ENCODE measurements at places on chromosomes 11 and 22.

DNA sequence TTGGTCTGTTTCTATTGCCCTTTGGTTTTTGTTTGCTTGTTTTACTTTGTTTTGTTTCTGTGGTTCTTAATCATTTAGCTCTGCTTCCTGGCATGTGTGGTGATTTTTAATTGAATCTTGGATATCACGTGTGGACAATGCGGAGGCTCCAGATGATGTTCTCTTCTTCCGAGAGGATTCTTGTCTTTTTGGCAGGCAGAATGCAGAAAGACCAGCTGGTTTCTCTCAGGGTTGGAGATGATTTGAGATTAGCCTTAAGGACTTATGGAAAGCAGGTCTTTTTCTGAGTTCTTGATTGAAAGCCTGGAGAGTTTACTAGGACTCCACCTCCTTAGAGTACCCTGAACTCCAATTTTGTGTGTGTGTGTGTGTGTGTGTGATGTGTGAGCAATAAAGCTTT, 21.0 kb upstream of the ANO1 start:
- DNase-seq, result no peak

- DNase-seq, result no peak
Measured at GRCh38 chr22:50569896-50570535, 7.3 kb upstream of the SYCE3 start.

DNA sequence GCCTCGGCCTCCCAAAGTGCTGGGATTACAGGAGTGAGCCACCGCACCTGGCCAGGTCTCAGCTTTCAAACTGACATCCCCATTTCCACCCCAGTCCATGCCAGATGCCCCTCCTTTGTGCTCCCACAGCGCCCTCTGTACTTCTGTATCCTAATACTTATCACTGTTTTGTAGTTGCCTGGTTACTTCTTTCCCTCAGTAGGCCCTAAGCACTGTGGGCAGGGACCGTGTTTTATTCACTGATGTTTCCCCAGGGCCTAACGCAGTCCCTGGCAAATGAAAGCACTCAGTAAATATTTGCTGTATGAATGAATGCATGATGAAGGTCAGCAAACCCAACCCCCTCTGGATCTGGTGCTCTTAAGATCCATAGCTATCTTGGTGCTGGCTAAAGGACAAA, 2.2 kb upstream of the TRIM3 start:
- DNase-seq, result no peak

DNA sequence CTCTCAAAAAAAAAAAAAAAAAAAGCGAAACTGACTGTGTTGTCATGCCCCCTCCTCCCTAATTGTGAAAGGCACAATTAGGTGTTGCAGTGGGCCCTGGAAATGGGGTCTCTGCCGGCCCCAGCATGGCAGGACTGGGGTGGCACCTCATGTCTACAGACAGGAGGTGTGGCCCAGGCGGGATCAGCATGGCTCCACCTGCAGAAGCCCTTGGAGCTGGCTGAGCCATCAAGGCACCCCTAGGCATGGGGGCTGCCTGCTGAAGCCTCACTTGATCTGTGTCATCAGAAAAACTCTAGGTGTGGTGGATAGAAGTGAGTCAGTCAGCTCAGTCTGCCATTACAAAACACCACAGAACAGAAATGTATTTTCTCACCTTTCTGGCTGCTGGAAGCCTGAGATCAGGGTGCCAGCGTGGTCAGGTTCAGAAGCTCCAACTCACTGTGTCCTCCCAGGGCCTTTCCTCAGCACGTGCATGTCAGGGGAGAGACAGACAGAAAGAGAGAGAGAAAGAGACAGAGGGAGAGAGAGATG, 10.1 kb upstream of the B4GALNT4 start:
- peak; percentile 23 for DNase-seq

DNA sequence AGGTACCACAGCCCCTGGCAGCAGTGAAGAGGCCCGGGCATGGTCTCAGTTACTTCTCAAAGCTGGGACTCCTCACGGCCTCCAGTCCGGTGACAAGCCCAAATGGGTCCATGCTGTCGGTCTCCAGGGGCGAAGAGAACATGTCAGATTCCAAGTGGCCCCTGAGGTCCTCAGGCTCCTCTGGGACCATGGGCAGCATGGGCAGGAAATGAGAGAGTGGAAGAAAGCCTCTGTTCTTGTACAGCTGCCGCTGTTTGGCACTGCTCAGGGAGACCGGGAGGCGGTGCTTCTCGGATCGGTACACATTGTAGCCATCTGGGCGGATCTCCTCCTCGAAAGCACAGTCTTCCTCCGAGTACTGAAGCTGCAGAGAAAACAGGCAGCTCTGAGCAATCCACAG, 4.6 kb downstream of the FGF19 start:
- DNase-seq, result no peak

DNA sequence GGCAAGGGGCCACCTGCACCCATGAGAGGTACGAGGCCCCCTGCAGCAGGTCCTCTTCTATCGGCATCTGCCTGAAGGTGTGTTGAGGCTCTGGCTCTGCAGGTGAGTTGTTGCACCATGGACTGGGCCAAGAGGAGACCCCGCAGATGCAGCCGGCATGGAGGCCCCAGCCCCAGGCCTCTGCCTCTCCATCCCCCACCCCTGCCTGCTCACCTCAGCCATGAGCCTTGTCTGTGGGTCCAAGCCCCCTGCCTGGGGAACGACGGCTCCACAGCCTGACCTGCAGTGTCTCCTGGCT, 1386.2 kb downstream of the BRD1 start:
- DNase-seq, result no peak

- DNase-seq, result no peak
Measured at GRCh38 chr11:36240801-36241200, 48.4 kb downstream of the COMMD9 start.

DNA sequence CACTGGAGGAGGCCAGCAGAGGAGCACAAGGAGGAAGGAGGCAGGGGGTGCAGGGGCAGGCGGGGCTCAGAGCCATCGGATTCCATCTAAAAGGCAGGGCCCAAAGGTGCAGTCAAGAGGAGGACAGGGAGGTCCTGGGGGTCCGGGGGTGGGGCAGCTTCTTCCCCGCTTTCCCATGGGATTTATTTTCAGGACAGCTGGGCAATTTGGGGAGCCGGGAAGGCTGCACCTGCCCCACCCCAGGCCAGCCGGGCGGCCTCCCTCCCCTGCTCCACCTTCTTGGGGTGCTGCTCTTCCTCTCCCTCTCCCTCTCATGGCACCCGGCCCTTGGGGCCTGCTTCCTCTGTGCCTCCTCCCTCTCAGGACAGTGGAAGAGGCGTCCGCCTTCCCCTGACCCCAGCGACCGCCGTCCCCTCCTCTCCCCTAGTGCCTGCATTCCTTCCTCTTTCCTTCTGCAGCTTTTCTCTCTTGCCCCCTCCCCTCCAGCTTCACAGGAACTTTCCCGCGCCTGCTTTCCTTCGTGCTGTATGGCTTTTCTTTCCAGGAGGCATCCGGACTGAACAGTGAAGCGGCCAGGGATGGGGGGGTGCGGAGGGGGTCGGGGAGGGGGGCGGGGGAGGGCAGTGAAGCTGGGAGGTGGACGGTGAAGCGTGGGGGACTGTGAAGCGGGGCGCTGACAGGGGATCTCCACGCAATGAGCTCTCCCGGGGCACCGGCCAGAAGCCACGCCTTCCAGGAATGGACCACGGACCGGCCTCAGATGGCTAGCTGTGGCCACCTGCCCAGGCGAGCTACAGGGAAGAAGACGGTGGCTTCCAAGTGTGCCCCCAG, 26.9 kb downstream of the APOBEC3H start:
- DNase-seq, result no peak

DNA sequence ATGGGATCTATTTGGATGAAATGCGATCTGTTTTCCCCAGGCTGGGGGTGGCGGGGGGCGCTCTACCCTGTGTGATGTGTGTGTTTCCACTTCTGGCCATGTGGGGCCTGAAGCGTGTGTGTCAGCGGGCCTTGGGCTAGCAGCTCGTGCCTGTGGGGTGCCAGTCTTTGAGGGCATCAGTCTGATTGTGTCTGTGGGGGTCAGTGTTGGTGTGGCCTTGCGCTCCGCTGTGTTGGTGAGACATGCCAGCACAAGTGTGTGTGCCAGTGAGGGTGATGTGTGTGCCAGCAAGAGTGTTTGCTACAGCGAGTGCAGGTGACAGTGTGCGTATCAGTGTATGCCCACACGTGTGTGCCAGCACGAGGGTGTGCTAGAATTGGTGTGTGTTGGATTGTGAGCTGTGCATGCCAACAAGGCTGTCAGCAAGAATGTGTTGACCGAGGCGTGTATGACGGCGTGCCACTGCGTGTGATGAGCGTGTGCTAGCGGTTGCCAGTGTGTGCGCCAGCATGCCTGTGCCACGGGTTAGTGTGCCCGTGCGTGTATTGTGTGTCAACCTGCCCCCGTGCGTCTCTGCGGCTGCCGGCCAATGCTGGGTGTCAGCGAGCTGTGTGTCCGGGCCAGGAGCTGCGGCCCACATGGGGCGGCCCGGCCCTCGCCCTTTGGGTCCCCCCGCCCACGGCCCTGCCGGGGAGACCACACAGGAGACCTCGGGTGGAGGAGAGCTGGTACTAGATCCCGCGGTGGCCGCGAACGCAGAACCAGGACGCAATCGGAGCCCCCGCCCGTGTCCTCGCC, 519 bp downstream of the ARRB1 start:
- DNase-seq, result peak; percentile 42

DNA sequence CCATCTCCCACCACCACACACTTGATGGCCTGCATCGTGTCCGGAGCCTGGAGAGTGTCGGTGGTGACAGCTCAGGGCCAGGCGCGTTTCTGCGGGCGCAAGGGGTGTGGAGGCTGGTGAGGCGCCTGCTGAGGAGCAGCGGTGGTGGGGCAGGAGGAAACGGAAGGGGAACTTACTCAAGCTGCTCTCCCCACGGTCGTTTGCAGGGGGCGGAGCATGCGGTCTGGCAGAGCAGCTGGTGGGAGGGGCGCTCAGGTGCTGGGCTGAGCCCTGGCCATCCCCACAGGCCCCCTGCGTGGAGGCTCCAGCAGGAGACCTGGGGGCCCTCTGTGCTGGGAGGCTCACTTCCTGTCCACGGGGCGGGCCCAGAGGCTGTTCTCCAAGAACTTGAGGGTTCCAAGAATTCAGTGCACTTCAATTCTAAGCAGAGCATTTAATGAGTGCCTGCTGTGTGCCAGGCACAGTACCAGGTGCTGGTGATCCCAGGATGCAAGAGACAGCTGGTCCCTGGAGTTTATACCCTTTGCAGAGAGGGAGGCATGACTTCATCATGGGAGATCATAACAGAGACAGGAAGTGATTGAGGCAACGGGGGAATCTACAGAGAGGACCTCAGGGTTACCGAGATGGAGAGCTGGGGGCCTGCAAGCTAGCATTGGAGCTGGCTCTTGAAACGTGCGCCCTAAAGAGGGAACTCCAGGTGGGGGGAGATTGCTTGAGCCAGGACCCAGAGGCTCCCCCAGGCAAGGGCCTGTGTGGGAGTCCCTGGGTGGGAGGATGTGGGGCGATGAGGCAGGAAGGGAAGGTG, at the start of gene RAC2:
TSS of gene RAC2 (minus strand) at position 156 of the 808 bp plus-strand sequence. CDS start at position 35, 121 bp downstream.
- peak; percentile 85 for DNase-seq

GRCh38 chr22:42964994-42965699, 49.8 kb downstream of the PACSIN2 start:
- DNase-seq, result no peak

DNA sequence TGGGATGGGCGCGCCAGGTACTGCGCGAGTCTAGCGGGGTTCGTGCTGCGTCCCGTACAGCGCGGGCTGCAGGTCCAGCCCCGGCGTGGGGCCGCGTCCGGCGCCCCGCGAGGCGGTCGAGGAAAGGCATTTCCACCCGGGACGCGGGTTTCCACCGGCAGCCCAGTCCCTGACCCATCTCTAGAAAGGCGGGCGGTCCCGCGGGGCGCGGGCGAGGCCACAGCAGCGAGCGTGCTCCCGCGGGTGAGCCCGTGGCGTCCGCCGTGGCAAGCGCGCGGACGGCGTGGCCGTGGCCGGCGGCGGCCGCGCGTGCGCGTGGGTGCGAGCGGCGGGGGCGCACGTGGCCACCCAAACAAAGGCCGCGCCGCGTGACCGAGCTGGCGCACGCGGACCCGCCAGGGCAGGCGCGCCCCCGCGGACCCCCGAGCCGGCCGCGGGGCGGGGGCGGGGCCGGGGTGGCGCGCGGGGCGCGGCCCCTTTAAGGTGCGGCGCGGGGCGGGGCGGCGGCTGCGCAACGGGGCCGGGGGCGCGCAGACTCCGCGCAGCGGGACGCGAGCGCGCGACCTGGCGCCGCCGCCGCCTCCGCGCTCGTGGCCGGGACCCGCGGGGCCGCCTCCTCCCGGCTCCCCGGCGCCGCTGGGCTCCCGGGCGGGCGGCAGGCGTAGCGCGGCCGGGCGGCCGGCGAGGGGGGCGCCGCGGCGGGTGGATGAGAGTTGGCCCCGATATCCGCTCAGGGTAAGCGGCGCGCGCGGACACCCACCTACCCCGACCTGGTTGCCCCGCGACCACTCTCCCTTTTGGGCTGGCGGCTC, 39.3 kb upstream of the CELSR1 start:
- no peak for DNase-seq

- no peak for DNase-seq
Measured at GRCh38 chr11:110121204-110121603, 28.0 kb downstream of the ZC3H12C start.

GRCh38 chr11:23079382-23079813, 219.1 kb upstream of the CCDC179 start:
- no peak for DNase-seq

DNA sequence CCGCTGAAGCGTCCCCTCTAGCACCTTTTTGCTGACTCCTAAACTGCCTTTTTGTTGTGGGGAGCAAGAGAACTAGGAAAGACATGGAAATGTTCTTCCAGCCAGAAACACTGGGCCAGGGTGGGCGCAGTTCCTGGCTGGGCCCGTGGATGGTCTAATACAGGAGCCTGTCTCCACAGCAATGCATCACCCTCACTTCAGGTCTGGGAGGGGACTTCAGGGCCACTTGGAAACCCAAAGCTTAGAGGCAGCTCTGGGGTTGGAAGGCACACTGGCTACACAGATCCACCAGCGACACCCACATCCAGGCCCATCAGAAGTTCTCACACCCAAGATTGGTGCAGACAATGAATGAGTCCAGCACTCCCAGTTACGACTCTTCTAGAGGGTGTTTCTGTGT, 120.3 kb downstream of the ETS1 start:
- DNase-seq, result no peak

DNA sequence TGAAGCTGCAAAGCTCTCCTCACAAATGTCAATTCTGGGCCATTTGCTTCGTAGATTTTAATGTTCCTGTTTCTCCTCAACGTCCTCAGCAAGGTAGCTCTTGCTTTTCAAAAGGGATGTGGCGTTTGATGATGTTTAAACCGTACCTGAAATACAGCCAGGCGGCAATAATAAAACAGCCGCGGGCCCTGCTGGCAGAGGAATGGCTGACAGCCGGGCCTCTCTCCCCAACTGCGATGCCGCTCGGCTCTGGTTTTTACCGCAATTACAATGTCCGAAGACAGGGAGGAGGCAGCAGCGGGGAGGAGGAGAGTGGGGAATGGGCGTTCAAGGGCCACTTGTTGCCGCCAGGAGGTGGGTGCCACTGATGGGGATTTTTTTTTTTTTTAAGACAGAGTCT, 27.5 kb downstream of the MACROD1 start:
- DNase-seq, result no peak

GRCh38 chr22:22883090-22883727, 4.4 kb upstream of the IGLL5 start:
- no peak for DNase-seq

DNA sequence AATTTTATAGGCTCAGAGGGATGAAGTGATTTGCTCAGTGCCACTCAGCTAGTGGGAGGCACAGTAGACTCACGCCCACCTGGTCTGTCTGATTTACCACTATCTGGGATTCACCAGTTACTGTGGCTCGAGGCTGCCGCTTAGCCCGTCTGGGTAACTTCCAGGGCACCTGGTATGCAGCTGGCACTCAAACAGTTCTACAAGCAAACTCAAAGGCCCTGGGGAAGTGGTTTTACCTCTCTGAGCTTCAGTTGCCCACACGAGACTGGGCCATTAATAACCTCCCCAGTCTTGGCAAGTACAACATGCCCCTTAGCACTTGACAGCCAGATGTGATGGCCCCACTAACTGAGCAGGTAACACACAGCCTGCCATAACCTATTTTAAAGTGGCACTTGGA, 2.6 kb downstream of the GDPD5 start:
- no peak for DNase-seq
